ENCODE measurements at places on chromosomes 3 and 15.

DNA sequence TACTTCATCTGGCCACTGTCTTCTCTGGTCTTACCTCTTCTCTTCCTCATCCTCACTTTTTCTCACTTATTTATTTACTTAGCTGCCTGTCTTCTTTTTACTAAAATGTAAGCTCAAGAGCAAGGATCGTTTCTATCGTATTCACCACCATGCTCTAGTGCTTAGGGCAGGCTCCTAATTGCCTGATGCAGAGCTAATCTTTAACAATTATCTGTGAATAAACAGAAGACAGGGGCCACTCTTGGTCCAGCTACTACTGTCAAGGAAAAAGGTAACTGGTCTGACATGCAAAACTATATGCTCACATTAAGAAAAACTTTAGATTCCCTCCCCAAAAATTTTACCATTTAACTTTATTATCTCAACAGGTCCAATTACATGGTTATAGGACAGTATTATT, 17.5 kb downstream of the PIK3R4 start:
- DNase-seq: no peak

DNA sequence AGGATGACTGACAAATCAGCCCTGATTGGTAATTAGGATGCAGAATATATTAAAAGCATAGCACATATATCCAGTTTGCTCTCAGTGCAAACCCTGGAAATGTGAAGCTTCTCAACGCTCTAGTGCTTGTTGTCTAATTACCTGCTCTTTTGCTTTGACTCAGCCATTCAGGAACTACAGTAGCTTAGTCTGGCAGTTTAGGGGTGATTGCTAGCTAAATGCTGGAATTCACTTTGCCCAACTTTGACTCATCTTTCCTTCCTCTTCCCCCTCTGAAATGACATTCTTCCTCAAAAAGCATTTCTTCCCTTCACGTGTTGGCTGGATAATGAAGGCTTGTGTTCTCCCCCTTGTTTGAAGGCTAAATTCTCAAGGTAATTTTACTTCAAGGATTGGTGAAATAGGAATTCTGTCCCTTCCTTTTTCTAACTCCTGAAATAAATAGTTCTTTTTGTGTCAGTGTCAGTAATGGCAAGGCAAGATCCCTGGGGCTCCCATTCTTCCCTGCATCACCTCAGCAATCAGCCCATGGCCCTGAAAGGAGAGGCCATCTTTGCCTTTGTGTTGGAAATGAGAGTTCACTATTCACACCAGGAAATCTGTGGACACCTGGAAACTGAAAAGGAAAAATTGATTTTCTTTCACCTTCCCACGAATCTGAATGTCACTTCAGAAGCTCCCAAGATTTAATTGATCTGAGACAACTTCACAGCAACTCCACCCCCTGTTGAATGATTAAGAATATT, 103.6 kb downstream of the ECT2 start:
- DNase-seq: no peak

GRCh38 chr3:16378920-16379319, 113.9 kb downstream of the OXNAD1 start:
- DNase-seq: no peak

DNA sequence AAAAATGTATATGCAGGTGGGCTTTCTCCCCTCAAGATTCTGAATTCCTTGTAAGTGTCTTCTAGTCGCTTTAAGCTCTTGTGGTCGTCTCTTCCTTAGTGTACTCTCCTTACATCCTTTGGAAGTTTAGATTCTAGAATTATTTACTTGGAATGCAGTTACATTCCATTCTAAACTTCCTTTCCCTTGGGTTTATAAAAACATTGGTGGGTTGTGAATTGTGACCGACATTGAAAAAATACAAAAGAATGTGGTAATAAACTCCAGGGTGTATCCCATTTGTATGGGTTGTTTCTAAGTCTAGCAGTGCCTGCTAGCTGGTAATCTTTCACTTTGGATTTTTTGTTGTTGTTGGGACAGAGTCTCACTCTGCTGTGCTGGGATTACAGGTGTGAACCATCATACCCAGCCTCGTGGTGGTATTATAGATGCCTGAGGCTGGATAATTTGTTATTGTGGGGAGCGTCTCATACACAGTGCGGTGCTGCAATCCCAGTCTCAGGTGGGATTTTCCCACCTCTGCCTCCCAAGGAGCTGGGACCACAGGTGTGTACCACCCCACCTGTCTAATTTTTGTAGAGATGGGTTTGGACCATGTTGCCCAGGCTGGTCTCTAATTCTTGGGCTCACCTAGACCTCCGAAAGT, 9.1 kb downstream of the CHD2 start:
- no peak for DNase-seq

GRCh38 chr3:2656806-2657777, 453.1 kb downstream of the IL5RA start:
- no peak for DNase-seq
